ENCODE measurements at places on chromosomes 16 and 17. TPM values are rescaled to one million over a fixed set of nuclear protein-coding genes. Genes with fewer than 3 reads are reported as not detected.

DNA sequence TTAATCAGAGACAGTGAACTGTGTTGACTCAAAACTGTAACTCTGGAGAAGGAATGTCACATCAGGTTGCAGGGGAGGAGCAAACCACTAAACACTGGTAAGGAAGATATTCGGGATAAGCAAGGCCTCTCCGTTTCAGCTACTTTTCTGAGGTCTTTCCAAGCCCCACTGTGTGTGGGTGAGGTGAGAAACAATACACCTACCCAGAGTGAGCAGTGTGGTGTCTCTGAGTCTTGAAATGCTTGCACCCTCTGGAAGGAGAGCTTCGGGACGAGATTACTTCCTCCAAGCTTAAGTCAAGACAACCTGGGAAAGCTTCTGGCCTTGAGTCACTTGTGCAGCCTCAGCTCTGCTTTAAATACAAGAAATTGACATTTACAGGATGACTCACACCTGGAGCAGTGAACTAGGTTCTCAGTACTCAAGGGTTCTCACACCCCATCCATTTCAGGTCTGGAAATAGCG, 2.5 kb upstream of the MAP3K14 start:
- DNase-seq: no peak

- no peak for DNase-seq
Measured at GRCh38 chr17:13943909-13944308, 125.4 kb upstream of the COX10 start.

GRCh38 chr17:78133971-78134898, 3.7 kb downstream of the TMC8 start:
- no peak for DNase-seq

DNA sequence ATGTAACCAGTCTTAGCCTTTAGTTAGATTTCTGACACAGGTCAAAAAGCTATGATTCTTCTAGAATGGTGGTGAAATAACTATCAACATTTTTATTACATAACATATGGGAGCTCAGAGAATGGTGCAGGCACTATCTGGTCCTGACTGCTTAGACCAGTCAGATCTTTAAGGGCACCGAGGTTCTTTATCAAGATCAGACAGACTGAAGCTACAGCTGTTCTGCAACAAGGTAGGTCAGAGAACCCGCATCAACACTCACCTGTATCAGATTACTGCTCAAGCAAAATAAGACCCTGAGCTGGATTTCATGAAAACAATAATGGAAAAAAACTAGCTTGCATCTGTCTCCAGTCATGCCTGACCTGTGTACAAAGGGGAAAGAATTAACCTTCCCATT, 160.4 kb downstream of the KCNJ2 start:
- no peak for DNase-seq

Gene SLC13A2
- total RNA-seq: not detected

Gene GPR139
- not detected for total RNA-seq

Gene SYT17
- total RNA-seq: 0.19 TPM

Gene NT5C
- 64.4 TPM for total RNA-seq
